Psoas muscle (tissue), 8 donors: ENCODE measurements at places on chromosomes 7 and 10. TPM values are rescaled to one million over a fixed set of nuclear protein-coding genes. Genes with fewer than 3 reads are reported as not detected.
A peak's percentile ranks its signal among the peaks of the same experiment; 100 is the strongest.

DNA sequence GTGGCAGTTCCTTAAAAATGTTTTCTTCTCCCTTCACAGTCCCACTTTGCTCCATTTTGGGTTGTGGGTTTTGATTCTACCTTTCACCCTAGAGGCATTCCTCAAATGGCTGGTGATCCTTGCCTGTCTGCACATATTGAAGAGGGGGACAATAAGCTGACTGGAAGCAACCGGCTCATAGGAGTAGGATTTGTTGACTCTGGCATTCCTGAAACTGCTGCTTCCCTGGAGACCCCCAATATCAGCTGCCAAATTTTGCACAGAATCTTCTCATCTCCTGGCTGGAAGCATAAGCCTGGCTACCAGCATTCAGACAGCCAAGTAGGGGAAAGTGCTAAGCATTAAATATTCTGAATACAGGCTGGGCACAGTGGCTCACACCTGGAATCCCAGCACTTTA lies 53.7 kb downstream of the KIF5B start:
- no peaks in the 10 kb centered on the region for H3K27me3 ChIP-seq
- H3K4me1 ChIP-seq: peaks cover 15% of the 10 kb centered on the region
- no peak for DNase-seq

DNA sequence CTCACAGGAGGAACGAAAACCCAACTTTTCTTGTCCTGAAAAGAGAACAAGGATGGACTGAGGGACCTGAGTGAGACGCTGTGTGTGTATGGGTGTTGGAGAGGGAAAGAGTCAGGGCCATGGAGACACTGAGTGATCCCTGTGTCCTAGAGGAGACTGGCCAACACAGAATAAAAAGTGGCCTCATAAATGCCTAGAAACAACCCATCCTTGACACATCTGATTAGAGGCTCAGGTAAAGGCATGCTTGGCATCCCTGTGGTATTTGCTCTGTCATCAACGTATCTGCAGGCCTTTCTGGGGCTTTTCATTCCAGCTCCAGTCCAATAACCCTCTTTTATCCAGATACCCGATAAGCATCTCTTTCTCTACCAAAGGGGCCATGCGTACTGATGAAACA lies 86.3 kb downstream of the FGFR2 start:
- H3K4me1 ChIP-seq: no peaks in the 10 kb centered on the region
- DNase-seq: no peak
- H3K4me3 ChIP-seq: no peak overlapping the region

The SRPK2 gene
- total RNA-seq: 36.9 TPM

GRCh38 chr7:30249316-30249715 lies 35.1 kb upstream of the ZNRF2 start:
- no peaks in the 10 kb centered on the region for H3K36me3 ChIP-seq
- DNase-seq: no peak
- peaks cover 22% of the 10 kb centered on the region for H3K4me1 ChIP-seq
- no peak overlapping the region for H3K4me3 ChIP-seq

GRCh38 chr10:124043310-124044142 lies 49.9 kb downstream of the CHST15 start:
- no peak for DNase-seq
- peaks cover 3% of the 10 kb centered on the region for H3K4me1 ChIP-seq
- H3K36me3 ChIP-seq: peaks cover 30% of the 10 kb centered on the region
- no peak overlapping the region for H3K27ac ChIP-seq
- no peaks in the 10 kb centered on the region for H3K27me3 ChIP-seq

- DNase-seq: no peak
- H3K4me1 ChIP-seq: no peaks in the 10 kb centered on the region
- no peak overlapping the region for H3K4me3 ChIP-seq
- H3K36me3 ChIP-seq: no peaks in the 10 kb centered on the region
Observed at GRCh38 chr7:36840904-36841303, 116.6 kb upstream of the AOAH start.

- H3K4me3 ChIP-seq: peak overlapping the region; percentile 15
- H3K27me3 ChIP-seq: no peaks in the 10 kb centered on the region
- H3K27ac ChIP-seq: no peak overlapping the region
- no peaks in the 10 kb centered on the region for H3K4me1 ChIP-seq
- DNase-seq: no peak
Observed at GRCh38 chr7:25496476-25497368, 268.4 kb upstream of the NPVF start.

The COPS6 gene
- 130 TPM for total RNA-seq

- H3K4me3 ChIP-seq: no peak overlapping the region
- H3K4me1 ChIP-seq: no peaks in the 10 kb centered on the region
Observed at GRCh38 chr7:88772776-88773175, 13.3 kb downstream of the ZNF804B start.

GRCh38 chr7:17060051-17060450 lies 178.3 kb upstream of the AGR3 start:
- H3K36me3 ChIP-seq: no peaks in the 10 kb centered on the region
- no peak for DNase-seq
- H3K27me3 ChIP-seq: no peaks in the 10 kb centered on the region
- no peak overlapping the region for H3K27ac ChIP-seq
- no peak overlapping the region for H3K4me3 ChIP-seq
- H3K4me1 ChIP-seq: no peaks in the 10 kb centered on the region

GRCh38 chr7:140982508-140982907 lies 32.2 kb downstream of the MRPS33 start:
- no peaks in the 10 kb centered on the region for H3K36me3 ChIP-seq
- H3K27me3 ChIP-seq: no peaks in the 10 kb centered on the region
- no peaks in the 10 kb centered on the region for H3K4me1 ChIP-seq
- no peak overlapping the region for H3K27ac ChIP-seq
- no peak overlapping the region for H3K4me3 ChIP-seq
- DNase-seq: no peak

GRCh38 chr7:51077987-51078370 lies 238.6 kb downstream of the COBL start:
- no peak for DNase-seq
- H3K4me3 ChIP-seq: no peak overlapping the region
- peak overlapping the region; percentile 26 for H3K27ac ChIP-seq
- no peaks in the 10 kb centered on the region for H3K36me3 ChIP-seq

The CDC14C gene
- not detected for total RNA-seq

DNA sequence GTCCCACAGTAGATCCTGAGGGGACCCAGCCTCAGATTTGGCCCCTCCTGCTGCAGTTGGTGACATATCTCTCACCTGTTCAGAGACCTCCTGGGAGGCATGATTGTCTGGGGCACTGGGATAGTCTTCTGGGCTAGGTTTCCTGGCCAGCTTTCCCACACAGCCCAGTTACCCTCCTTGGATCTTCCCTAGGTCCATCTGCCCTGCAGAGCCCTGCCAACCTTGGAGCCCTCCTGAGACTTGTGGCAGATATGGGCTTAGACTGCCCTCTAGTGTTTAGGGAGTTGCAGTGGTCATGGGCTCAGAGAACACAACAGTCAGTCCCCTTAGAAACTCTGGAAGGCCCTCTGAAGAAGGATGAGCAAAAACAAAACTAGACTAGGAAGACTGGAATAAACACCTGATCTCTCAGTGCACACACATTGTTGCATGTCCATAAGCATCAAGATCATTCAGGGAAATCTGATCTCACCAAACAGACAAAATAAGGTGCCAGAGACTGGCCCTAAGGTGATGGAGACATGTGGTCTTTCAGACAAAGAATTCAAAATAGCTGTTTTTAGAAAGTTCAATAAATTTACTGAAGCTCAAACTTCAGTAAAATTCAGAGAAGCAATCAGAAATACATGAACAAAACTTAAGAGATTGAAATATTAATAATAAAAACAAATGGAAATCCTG lies 324.6 kb downstream of the ATRNL1 start:
- no peak overlapping the region for H3K27ac ChIP-seq
- H3K4me1 ChIP-seq: no peaks in the 10 kb centered on the region
- no peak for DNase-seq

DNA sequence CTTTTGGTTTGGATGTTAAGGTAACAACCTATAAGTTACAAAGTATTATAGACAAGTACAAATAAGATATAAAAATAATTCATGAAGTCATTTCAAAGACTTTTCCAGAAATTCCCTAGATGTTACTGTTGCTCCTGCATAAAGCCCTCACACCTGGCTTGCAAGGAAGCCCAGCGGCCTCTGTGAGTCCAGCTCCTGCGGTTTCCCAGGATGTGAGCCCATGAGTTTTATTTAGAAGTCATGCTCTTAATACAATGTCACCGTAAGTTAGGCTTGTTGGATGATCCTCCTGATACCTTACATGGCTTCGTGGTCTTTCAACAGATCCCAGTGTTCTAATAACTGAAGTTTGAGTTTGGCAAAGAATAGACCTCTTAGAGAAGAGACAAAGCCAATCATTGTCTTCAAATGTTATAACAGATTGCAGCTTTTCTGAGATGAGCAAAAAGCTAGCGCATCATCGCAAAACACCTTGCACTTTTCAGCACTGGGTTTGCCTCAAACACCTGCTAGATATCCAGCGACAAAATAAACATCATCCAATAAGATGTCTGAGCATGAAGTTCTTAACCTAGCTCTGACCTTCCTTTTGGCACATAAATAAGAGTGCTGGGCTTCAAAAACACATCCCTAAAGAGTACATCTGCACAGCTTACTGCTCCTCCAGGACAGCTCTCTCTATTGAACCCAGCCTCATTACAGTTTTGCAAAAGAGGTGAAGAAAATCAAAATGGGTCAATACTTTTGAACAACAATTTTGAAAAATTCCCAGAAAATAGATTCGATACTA lies 3.6 kb downstream of the FAM171A1 start:
- no peak overlapping the region for H3K27ac ChIP-seq
- no peaks in the 10 kb centered on the region for H3K36me3 ChIP-seq
- H3K4me1 ChIP-seq: no peaks in the 10 kb centered on the region

DNA sequence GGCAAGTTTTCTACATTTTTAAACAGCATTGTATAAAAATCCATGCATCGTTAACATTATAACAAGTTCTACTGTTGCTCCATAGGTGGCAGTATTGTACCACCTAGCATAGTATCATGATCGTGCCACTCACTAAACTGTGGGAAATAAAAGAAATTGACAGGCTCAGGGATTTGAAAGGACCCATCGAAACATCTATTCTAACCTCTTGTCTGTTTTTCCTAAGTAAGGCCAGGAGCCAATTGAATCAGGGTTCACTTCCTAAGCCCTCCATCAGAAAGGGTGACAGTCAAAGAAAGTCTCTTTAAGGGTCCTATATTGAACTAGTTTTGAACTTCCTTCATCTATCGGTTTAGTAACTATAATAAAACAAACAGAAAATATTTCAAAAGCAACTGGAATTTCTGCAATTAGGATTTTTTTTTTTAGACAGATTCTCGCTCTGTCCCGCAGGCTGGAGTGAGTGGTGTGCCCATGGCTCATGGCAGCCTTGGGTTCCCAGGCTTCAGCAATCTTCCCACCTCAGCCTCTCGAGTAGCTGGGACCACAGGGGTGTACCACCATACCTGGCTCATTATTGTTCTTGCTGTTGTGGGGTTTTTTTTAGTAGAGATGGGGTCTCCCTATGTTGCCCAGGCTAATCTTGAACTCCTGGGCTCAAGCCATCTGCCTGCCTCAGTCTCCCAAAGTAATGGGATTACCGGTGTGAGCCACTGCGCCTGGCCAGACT lies 9.4 kb downstream of the HACD1 start:
- H3K4me3 ChIP-seq: no peak overlapping the region
- peaks cover 3% of the 10 kb centered on the region for H3K4me1 ChIP-seq
- H3K27me3 ChIP-seq: no peaks in the 10 kb centered on the region
- no peak overlapping the region for H3K27ac ChIP-seq
- DNase-seq: no peak
- peaks cover 15% of the 10 kb centered on the region for H3K36me3 ChIP-seq

The C10orf105 gene
- not detected for total RNA-seq
